Natural killer cell (primary cell): ENCODE measurements at places on chromosomes 1 and 21. TPM values are rescaled to one million over a fixed set of nuclear protein-coding genes. Genes with fewer than 3 reads are reported as not detected.

Gene DSCAM
- total RNA-seq, result not detected

Gene CDKN2C
- 19.0 TPM for total RNA-seq

Gene HDAC1
- 125 TPM for total RNA-seq

Gene COL11A1
- not detected for total RNA-seq

Gene GJA9
- total RNA-seq, result not detected

GRCh38 chr1:221039616-221040015, 160.4 kb downstream of the HLX start:
- DNase-seq, result no peak

DNA sequence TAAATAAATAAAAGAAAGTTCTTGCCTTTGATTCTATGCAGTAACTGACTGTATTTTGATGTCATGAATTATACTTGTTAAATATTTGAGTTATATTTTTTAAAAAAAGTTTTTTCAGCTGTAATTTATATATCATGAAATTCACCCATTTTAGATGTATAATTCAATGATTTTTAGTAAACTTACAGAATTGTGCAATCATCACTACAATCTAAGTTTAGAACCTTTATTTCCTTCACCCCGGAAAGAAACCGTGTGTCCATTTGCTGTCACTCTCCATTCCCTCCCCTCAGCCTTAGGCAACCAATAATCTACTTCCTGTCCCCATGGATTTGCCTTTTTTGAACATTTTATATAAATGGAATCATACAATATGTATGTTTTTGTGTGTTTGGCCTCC, 32.5 kb upstream of the DISC1 start:
- DNase-seq, result no peak

DNA sequence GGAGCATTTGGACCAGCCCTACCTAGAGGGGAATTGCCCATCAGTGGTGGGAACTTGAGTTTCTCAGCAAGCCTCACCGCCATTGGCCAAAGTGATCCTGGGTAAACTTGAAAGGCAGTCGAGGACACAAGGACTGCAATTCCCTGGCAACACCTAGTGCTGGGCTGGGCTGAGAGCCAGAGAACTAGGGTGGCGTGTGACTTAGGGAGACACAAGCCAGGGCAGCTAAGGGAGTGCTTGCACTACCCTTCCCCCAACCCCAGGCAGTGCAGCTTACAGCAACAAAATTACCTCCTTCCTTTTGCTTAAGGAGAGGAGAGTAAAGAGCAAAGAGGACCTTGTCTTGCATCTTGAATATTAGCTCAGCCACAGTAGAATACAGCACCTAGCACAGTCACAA, 176.9 kb upstream of the PRMT6 start:
- no peak for DNase-seq

DNA sequence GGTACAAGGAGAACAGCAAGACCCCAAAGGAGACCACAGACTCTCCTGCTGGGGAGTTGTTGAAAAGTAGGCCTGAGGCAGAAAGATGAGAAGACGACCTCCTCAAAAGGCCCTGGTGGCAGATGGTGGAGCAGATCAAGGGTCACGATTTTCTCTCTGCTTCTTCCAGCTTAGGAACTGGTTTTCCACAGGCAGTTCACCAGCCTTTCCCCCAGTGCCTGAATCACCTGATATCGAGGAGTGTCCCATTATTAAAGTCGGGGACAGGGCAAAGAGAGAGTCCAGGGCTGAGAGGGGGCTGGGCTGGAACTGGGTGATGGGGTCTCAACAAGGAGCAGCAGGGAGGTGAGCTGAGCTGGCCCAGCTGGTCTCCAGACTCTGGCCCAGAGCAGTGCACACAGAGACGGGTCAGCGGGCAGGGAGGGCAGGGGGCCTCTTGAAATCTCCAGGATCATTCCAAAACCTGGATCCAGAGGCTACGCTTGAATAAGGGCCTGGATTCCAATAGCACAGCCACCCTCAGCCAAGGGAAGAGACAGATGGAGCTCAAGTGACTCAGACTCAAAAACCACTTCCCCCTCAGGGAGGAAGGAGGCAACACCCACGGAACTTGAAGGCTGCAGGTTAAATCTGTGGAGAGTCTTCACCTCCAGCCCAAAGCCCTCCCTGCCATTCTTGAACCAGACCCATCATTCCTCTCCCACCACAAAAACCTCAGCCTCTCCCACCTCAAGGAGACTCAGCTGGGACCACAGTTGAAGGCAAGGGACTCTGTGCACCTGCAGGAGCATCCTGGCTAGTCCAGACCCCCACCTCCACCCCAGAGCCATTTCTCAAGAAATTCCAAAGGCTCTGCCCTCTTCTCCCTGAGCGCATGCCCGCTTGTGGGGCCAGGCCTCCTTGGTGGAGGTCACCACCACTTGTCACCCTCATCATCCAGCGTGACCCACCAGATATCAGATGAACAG, at the start of gene S100A5:
Gene S100A5 (minus strand): TSS at position 541 of the 968 bp plus-strand sequence. CDS start 743 bp downstream, outside the sequence.
- DNase-seq, result peak; percentile 78

GRCh38 chr21:36773117-36773516, 74.2 kb downstream of the SIM2 start:
- no peak for DNase-seq

DNA sequence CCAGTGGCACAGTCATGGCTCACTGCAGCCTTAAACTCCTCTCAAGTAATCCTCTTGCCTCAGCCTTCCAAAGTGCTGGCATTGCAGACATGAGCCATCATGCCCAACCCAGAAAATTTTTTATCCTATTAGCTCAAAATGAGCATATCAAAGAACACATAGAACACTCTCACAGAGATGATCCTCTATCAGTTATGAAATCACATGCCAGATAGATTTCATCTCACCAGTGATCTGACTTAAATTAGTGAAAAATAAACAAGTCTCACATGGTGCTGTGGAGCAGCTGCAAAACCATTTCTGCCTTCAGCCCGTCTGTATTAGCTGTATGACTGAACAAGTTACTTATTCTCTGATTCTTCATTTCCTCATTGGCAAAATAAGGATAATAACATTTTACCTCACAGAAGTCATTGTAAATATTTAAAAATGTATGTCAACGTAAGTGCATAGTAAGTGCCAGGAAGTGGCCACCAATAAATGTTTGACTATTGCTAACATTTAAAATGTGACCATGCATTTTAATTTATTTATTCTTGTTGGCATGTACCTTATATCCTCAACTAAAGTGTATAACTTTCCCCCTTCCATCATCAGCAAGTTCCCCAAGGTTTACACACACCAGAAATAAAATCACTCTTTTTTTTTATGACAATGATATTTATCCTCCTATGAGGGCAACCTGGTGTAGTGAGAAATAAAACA, 29.0 kb upstream of the SLC19A2 start:
- no peak for DNase-seq

DNA sequence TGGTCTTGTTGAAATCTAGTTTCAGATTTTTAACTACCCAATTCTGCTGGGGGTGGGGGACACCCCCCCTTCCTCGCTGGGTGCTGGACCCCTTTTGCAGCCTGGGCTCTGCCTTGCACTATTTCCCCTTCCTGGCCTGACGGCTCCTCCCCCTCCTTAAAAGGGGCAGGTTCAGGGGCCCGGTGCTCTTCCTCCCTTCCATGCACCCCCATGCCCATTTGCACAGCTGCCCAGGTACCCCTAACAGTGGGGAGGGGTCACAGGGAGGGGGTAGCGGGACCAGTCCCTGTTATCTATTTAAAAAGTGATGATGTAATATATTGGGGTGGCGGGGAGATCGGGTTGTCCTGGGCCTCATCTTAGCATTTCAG, 15.3 kb downstream of the ZBTB7B start:
- no peak for DNase-seq

GRCh38 chr1:243946946-243947345, 96.9 kb upstream of the AKT3 start:
- DNase-seq, result peak; percentile 66

- no peak for DNase-seq
These were observed 256.3 kb downstream of the MATN1 start for GRCh38 chr1:30467101-30467500.

DNA sequence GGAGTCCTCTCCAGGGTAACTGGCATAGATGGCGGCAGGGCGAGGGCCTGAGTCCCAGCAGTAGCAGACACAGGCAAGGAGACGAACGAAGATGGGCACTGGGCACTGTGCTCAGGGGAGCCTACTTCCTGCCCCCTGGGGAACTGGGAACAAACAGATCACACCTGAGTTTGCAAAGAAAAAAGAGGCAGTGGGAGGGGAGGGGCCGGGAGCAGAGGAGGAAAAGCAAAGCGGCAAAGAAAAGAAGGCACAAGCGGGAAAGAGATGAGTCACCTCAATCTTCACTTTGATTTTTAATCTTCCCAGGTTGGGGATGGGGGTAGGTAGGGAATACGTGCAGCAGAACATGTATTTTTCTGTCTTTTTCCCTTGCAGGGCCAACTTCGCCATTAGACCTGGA, 44.0 kb downstream of the ZSCAN20 start:
- DNase-seq, result no peak

GRCh38 chr1:164843743-164844500, 284.9 kb downstream of the PBX1 start:
- DNase-seq, result no peak

DNA sequence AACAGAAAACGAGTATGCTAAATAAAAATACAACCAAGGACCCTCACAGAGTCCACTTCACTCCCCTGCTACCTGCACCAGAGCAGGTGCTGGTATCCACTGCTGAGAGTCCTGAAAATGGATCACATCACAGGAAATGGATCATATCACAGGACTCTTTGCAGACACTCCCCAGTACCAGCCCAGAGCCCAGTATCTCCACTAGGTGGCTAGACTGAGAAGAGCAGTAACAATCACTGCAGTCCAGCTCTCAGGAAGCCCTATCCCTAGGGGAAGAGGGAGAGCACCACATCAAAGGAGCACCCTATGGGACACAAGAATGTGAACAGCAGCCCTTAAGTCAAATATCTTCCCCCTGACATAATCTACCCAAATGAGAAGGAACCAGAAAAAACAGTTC, 28.0 kb downstream of the AGBL4 start:
- DNase-seq, result no peak

DNA sequence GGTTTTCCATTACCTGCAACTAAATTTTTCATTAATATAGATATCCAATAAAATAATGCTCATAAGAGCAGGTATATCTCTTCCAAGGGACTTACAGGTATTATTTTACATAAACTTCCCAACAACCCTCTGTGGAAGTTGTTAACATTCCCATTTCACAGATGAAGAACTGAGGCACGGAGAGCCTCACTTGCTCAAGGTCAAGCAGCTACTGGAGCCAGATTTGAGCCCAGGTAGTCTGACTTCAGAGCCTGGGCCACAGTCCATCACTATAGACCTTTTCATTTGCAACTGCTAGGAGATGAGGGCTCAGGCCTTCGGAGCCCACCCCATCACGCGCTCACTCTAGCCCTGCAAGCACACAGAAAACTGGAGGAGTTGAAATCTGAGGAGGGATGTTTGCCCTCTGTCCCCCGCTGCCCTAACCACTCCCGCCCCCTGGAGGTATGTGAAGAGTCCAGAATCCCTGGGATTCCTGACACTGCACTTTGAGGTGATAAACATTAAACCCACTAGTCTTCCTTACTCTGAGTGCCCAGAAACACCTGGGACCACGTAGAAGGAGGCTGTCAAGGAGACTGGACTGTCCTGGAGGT, 11.7 kb upstream of the ALPL start:
- no peak for DNase-seq

- DNase-seq, result no peak
These were observed 9.8 kb downstream of the BTG3 start for GRCh38 chr21:17602874-17603273.

DNA sequence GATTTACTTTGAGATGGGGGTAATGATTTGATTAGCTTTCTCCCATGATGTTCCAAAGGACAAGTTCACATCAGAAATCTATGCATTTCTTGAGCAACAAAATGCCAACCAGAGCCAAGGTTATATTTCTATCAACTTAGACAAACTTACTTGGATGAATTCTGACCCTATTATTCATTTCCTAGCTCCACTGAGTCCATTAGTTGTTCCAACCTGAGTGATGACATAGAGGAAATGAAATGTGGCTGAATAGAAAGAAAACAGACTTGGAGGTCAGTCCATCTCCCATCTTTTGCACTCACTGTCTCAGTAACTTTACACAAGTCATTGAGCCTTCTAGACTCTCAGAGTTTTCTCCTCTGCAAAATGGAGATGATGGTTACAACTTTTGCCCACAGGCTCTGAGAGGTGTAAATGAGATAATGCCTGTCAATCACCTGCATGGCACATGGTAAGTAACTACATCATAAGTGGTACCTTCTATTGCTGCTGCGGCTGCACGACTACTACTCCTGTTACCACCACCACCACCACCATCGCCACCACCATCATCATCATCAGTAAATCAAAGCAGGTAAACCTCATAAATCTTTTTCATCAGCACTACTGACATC, 98.2 kb downstream of the PTPN14 start:
- no peak for DNase-seq

DNA sequence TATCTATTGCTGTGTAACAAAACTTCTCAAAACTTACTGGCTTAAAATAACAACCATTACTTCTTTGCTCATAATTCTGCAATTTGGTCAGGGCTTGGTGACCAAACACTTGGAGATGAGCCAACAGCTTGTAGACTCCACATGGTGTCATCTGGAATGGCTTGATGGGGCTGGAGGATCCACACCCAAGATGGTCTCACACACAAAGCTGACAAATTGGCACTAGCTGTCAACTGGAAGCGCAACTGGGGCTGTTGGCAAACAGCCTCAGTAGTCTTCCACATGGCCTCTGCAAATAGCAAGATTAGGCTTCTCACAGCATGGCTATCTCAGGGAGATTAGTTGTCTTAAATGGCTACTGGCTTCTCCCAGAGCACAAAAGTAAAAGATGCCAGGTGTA, 27.1 kb upstream of the MTF2 start:
- DNase-seq, result no peak

DNA sequence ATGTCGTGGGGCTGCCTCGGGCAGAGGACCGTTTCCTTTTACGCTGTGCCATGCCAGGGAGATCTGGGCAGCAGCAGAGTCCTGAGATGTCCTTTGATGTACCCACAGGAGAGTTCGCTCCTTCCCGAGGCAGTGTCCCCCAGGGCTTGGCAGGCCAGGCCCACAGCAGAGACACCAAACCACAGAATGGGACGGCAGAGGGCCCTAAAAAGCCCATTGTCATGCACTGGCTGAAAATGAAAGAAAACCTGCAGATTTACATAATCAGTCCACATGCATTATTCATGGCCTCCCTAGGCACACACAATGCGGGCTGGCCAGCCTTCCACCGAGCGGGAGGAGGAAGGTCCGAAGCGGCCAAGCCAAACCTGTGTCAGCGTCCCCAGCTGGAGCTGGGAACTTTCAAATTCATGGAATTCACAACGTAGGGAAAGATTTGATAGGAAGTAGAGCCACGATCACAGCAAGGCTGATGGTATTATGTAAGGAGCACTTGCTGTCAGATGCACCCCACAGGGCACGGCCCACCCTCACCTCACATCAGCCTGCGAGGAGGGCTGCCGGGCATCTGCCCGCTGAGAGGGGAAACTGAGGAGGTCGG, 25.3 kb upstream of the EFHD2 start:
- peak; percentile 29 for DNase-seq
